Occipital lobe (tissue), 3 donors: ENCODE measurements at places on chromosomes 6 and 20.

- DNase-seq, result no peak
These were observed 31.1 kb downstream of the BRPF3 start for GRCh38 chr6:36227379-36228228.

- no peak for DNase-seq
These were observed 28.2 kb upstream of the NOP56 start for GRCh38 chr20:2624190-2624589.

GRCh38 chr20:1811621-1812498, 83.3 kb upstream of the SIRPA start:
- DNase-seq, result no peak

DNA sequence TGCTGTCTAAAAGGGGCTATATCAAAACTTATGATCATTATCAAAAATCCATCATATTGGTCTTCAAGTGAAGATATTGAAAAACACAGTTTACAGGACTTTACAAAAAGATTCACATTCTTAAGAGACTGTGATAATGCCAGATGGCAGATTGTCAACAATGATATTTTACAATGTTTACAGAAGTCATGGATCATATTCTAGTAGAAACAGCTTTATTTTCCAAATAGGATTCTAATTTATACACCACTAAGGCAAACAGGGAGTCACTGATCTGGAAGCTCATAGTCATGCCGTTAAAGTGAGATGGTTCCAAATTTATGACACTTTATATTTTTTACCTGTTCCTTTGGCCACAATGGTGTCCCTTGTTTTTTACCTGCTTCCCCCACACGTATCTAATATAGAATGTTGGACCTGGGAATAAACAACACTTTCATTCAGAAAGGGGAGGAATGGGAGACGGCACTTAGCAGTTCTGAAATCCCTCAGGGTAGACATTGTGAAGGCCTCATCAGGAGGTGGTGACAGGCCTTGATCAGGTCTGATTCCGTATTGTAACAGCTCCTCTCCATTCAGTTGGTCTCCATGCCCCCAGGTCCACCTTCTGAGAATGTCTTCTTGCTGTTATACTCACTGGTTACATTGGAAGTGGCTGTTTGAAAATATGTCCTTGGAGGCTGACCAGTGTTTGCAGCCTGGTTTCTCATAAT, 228.6 kb downstream of the ADGB start:
- DNase-seq, result no peak

GRCh38 chr6:92790381-92790780, 629.0 kb downstream of the EPHA7 start:
- DNase-seq, result no peak

DNA sequence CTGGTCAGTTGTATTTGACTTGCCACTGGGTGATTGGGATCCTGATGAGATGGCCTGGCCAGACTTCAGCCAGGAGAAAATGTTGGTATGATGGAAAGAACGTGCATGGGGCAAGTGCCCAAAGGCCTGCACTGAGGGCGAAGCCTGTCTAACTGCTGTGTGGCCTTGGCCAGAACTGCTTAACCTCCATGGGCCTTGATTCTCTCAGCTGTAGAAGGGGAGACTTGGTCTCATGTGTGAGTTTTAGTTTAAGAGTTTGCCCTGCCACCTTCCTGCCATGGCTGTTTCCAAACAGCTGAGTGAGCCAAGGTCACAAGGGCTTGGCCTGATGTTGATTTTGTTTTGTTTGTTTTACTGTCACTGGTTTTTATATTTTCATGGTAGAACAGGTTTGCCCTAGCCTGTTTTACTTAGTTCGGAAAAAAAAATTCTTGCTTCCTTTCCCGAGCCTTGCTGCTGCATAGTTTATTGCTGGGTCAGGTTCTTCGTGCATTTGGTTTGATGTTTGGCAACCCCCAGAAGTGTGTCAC, 35.3 kb downstream of the DSTN start:
- DNase-seq, result no peak

DNA sequence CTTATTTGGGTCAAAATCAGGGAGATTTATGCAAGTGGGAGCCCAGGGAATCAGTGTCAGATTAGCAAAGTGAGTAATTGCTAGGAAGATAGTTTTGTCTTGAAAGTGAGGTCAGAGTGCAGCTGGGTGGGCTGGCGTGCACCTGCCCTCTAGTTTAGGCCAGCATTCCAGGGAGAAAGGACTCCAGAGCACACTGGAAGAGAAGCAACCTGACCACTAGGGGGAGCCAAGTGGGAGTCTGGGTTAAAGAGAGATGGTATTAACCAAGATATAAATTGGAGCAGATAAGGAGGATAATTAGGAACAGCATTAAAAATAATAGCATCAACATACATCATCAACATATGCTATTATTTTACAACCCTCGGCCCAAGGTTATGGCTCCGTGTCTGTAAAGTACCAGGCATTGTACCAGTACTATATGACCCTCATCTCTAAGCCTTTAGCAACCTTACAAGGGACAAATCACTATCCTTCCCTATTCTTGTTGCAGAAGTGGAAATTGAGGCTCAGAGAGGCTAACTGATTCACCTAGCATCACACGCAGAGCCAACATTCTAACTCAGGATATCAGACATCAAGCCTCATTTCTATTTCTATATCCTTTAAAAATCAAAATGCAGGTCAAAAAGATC, 57.8 kb downstream of the SLC2A10 start:
- DNase-seq, result no peak

DNA sequence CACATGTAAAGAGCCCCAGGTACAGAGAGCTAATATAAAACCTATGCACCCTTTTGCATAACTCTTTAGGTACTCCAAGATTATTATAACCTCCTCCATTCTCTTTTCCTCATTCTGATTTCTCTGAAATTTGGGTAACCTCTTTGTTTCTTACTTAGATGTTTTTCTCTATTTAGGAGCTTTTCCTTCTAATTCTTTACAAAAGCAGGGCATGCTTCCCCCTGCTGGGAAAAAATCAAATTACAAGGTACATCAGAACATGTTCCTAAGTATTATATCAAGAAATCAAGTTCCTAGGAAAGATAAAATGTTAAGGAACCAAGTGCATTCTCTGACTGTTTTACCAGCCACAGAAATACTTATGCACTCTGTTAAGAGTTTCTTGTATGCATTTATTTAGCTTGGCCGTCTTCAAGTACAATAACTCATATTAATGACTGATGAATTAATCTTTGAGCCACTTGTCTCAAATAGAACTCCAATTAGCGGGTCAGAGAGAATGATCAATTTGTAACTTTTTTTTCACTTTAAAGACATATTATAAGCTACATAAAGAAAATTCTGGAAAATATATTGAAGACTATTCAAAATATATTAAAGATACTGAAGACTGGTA, 2.1 kb downstream of the KHDRBS2 start:
- no peak for DNase-seq

- DNase-seq, result no peak
These were observed 15.4 kb downstream of the UNC93A start for GRCh38 chr6:167306401-167306998.

GRCh38 chr6:835476-836160, 142.7 kb upstream of the EXOC2 start:
- no peak for DNase-seq

GRCh38 chr6:57305107-57305506, 12.3 kb upstream of the PRIM2 start:
- DNase-seq, result no peak

GRCh38 chr6:15555101-15556038, 107.5 kb downstream of the DTNBP1 start:
- no peak for DNase-seq

DNA sequence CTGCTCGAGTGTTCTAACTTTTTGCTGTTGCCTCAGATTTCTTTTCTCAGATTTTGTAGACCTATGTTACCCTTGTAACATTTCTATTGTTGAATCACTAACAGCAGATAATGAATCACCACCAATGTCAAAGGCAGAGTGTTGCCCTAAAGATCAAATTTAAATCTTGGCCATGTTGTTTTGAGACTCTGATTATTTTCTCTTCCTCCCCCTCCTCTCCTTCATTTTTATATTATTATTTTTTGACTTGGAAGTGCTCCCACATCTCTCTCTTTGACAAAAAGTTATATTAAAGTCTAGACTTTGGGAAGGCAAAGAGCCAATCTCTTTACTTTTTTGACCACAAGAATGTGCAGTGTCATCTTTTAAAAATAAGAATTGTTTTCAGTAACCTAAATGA, 422.7 kb downstream of the NKAIN2 start:
- no peak for DNase-seq

DNA sequence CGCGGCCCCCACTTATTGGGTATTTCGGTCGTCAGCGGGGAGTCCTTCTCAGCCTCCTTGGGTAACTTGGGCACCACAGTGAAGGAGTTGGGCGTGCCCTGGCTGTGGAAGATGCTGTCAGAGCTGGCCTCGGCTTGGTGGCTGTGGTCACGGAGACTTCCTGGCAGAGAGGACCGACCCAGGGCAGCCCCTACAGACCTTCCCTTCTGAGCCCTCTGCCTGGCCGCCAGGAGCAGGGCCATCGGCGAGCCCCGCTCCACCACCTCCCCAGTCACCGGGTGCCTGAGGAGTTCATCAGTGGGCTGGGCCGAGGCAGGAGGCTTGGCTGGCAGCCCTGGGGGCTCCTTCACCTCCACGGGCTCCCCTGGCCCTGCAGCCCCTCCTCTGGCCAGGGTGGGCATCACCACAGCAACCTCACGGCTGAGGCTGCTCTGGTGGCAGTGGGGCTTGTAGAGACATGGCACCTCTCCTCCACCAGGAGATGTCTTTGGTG, 37.2 kb downstream of the C6orf132 start:
- DNase-seq, result no peak

DNA sequence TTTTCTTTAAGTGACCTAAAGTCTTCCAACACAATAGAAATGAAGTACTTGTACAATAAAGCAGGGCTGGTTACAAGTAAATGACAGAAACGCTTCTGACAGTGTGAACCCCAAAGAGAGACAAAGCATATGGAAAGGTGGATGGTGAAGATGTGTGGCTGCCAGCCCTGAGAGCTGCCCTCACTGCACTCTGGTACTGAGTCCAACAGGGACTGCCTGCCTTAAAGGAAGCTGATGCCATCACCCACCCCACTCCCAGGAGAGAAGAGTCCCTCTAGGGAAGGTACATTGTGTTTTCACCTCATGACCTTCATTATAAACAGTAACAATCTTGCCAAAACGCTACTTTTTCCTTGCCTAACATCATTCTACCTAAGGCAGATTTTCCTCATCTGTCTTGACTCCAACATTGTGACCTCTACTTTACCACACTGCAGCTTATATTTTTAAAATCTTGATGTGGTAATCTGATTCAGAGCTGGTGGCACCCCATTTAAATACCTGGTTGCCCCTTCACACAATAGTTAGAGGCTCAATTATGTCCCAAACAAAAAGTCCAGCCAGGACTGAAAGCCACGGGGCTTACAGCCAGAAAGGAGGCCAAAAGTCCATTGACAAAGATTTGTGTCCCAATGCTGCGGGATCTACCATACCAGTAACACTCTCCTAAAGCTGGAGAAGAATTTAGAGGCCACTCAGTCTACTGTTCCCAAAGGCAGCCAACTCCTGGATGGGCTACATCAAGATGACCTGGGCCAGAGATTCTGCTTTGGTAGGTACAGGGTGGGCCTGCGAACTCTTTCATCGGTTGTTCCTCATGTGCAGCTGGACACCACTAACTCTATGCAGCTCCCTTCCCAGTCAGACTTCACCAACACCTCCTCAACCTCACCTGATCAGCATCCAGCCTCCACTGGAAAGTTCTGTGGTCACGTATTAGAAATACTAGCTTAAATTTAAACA, 4.4 kb downstream of the APMAP start:
- DNase-seq, result no peak

GRCh38 chr20:43722153-43722505, 4.7 kb downstream of the GTSF1L start:
- no peak for DNase-seq

DNA sequence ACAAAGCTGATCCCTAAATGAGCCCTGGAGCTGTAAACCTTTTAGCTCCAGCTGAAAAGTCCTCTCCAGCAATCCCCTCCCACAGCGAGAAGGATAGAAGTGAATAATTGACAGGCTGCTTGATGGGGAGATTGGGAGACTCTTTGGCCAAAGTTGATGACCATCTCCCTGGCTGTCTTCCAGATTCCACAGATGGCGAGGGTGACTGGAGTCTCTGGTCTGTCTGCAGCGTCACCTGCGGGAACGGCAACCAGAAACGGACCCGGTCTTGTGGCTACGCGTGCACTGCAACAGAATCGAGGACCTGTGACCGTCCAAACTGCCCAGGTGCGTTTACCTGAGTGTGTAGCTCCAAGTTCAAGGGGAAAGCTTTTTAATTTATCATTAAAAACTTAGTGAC, 67.3 kb downstream of the ISM1 start:
- no peak for DNase-seq

GRCh38 chr6:49430187-49430586, 32.9 kb downstream of the MMUT start:
- DNase-seq, result no peak

DNA sequence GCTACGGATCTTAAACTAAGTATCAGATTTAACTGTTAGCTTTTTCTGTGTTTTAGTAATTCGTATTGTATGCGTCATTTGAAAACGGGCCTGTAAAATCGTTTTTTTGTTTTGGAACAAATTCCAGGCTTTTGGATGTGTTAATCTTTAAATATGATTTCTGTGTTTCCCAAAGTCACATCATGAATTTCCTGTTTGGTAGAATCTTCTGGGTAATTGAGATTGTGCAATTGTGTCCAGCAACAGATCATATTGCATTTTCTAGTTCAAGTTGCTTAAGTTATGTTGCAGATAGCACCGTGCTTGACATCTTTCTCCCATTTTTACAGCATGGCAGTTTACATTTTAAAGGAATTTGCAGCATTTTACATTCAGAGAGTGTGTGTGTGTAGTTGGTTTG, 1.9 kb downstream of the MAPK14 start:
- DNase-seq, result no peak

GRCh38 chr6:51027283-51028065, 208.8 kb downstream of the TFAP2B start:
- no peak for DNase-seq

GRCh38 chr20:36116807-36117441, 37.6 kb upstream of the EPB41L1 start:
- DNase-seq, result no peak

- no peak for DNase-seq
These were observed 165.9 kb downstream of the COL9A1 start for GRCh38 chr6:70136996-70137395.

- DNase-seq, result no peak
These were observed 191.4 kb downstream of the NFATC2 start for GRCh38 chr20:51350941-51351631.

DNA sequence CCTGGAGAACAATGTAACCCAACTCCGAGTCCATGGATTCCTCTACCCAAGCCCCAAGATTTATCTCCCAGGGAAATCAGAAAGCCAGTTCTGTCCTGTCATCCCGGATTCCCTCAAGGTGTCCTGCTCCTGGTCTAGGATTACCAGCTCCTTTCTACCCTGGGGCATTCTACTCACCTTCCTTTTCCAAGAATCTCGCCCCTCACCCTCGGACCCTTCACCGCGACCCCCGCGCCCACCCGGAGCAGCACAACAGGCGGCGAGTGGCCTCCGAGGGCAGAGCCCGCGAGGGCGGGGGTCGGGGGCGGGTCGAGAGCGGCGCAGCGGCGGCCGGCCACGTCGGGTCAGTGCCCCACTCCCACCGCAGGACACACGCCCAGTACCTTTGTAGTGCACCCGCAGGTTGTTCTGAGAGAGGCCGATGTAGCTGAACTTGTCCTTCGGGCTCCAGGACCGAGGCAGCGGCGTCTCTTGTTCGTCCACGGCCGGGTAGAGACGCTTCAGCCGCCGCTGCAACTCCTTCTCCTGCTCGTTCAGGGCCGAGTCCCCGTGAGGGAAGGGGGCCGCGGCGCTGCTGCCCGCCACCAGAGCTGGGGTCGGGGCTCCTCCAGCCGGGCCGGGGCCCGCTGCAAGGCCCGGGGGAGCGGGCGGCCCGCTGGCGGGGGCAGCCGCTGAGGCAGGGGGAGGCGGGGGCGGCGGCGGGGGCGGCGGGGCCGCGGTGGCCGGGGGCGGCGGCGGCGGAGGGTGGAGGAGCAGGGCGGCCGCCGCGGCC, 897 bp downstream of the RANBP9 start:
- DNase-seq, result peak; percentile 11
